Stimulated activated CD8-positive, alpha-beta memory T cell treated with anti-CD3 and anti-CD28 coated beads, Interleukin-4, amount 100 ng/mL, for 4 hours (primary cell): ENCODE measurements at places on chromosomes 7 and 10.

GRCh38 chr7:5082806-5083205 is 37.1 kb downstream of the RBAK start:
- no peak for DNase-seq

GRCh38 chr7:93861325-93861949 is 29.1 kb downstream of the TFPI2 start:
- DNase-seq, result no peak

GRCh38 chr10:46014683-46015405 is 15.6 kb downstream of the NCOA4 start:
- no peak for DNase-seq

GRCh38 chr7:28512668-28513440 is 100.5 kb downstream of the CREB5 start:
- no peak for DNase-seq

DNA sequence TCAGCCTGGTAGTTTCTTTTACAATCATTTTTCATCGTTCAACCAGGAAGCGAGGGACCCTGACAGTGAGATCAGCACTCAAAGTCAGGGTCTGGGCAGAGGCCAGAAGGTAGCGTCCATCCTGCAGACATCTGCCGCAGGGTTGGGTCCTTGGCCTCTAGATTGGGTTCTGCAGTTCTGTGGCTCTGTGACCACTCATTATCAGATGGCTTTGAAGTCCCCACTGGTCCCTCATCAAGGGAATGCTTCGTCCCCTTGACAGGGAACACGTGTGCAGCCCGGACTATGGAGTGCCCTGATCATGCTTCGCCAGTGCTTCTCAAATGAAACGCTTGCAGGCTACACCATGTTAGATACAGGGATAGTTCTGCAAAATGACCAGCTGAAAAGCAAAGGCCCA is 64.1 kb downstream of the FRMPD2 start:
- no peak for DNase-seq

DNA sequence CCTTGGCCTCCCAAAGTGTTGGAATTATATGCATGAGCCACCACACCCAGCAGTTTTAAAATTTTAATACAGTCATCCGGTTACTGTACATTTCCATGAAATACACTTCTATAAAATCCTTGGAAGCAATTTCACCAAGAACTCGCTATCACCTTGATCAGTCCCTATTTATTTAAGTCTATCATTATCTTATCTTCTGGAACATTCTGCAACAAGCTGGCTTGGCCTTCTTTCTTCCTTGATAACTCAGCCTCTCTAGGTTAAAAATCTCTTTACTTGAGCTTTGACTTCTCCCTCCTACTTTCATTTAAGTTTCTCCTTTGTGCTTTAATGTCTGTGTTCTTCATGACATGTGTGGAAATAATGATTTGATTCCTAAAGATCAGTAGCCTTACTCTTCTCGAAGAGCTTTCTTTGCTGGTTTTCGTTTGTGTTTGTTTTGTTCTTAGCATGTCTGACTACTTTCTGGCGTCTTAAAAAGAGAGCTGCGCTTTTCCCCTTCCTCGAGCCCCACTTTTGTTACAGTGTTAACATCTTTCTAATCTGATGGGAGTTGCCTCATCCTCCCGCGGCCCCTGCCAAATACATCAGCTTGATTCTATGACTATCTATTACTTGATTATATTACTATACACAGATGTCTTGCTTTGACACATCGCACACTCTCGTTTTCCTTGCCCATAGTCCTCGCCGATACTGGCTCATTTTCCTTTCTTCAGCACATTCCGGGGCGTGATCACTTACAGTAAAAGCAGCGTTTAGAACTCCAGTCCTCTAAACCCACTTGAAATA is 11.1 kb upstream of the CALML5 start:
- no peak for DNase-seq

DNA sequence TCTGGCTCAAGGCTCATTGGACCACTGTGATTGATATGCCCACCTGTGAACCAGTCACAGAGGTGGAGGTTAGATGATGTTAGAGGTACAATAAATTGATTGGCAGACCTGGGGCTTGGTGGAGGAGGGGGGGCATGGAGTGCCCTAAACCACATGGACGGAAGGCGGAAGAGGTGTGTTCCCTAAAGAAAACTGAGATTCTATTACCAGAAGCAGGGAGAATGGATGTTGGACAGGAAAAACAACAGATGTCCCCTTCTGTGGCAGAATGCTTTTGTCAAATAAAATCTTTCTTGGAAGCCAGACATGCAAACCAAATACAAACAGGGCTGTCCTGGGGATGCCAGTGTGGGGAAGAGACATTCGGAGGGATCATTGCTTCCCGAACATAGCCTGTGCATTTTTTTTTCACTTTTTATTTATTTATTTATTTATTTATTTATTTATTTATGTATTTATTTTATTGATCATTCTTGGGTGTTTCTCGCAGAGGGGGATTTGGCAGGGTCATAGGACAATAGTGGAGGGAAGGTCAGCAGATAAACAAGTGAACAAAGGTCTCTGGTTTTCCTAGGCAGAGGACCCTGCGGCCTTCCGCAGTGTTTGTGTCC is 433.9 kb downstream of the RPS24 start:
- no peak for DNase-seq

DNA sequence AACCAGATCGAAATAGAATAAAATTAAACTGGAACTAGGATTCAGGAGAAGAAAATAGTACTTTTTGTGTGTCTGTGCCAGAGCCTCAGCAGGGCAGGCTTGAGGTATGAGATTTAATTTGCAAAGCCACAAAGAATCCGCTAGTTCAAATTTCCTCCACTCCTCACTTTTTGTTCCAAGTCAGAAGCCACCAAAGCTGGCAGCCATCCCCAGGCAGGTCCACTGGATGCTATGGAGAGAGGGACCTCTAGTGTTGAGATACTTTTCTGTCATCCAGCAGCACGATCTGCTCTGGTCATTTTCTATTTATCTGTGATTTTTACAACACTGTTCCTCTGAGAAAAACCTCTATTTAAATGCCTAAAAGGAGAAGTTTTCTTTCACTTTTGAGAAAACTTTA is 147.9 kb upstream of the FRMD4A start:
- DNase-seq, result no peak

GRCh38 chr7:46301677-46302076 is 380.6 kb upstream of the IGFBP3 start:
- DNase-seq, result no peak

DNA sequence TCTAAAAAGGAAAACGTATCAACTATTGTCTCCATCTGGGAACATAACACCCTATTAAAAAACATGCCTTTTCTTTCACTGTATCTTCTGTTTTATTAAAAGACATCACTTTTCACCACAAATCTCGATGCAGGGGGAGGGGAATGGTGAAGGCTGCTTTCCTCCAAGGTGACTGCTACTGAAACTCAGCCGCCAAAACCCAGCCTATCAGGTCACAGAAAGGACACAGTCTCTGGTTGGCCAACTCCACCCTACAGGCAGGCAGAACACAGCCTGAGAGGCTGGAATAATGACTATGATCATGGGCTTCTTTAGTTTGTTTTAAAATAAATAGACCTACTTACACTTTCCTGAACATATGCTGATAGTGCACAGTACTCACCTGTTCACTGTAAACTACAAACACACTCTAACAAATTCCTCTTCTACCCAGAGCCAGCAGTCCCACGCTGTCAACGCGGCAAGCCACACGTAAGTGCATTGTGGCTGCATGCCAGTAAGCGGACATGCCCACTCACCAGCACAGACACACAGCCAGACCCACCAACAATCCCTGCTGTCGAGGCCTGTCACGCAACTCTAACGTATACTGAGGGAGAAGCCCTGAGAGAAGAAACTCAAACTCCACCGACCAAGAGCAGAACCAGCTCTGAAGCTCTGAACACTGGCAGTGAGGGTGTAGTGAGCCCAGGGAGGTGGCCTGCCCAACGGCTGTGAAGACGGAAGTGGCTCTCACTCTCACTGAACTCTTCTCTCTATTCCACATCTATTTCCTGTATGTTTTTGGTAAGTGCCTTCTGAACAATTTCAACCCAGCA is 41.8 kb downstream of the NCAPG2 start:
- DNase-seq, result no peak

DNA sequence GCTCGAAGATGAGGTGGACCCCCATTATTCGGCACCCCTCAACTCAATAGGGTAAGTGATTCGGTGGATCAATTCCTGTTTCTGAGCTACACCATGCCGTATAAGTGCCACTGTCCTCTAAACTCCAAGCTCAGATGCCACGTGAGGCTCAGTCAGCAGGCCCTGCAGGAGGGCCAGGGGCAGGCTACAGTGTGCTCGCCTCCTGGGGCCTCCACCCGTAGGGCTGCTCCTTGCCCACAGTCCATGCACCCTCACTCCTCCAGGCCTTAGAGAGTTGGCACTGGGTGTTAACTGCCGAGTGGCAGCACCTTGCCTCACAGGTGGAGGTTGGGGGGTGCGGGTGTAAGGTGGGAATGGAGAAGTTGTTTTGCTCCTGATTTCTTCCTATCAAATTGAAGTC is 12.1 kb downstream of the C10orf53 start:
- no peak for DNase-seq

GRCh38 chr7:16961641-16962040 is 79.9 kb upstream of the AGR3 start:
- no peak for DNase-seq

DNA sequence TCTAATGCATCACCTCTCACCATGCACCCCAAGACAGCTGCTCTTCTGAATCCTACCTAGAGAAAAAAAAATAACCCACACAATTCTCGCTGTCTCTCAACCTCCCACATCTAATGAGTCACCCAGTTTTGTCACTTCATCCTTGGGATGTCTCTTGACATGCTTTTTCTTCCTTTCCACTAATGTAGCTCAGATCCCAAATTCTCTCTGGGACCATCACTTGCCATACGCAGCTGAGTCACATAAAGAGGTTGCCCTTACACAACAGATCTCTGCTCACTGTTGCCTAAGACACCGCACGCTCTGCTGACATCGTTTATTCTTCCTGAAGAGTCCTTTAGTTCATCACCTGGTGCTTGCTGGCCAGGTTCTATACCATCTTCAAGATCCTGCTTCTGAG is 606.0 kb upstream of the GALNT17 start:
- no peak for DNase-seq

DNA sequence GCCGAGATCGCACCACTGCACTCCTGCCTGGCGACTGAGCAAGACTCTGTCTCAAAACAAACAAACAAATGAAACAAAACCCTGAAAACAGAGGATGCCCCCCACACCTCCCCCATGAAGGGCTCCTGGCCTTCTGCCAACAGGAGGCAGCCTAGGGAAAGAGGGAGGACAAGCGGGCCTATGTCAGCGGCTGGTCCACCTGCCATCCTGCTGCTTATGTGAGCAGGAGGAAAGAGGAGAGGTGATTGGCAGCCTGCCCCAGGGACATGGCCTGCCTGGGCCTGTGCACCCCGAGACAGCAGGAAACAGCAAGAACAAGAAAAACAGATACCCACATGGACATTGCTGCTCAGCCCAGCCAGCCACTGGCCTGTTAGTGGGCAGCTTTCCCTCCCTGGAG is 9.1 kb upstream of the ZNF316 start:
- no peak for DNase-seq
